ENCODE measurements at places on chromosomes 13 and 19.

DNA sequence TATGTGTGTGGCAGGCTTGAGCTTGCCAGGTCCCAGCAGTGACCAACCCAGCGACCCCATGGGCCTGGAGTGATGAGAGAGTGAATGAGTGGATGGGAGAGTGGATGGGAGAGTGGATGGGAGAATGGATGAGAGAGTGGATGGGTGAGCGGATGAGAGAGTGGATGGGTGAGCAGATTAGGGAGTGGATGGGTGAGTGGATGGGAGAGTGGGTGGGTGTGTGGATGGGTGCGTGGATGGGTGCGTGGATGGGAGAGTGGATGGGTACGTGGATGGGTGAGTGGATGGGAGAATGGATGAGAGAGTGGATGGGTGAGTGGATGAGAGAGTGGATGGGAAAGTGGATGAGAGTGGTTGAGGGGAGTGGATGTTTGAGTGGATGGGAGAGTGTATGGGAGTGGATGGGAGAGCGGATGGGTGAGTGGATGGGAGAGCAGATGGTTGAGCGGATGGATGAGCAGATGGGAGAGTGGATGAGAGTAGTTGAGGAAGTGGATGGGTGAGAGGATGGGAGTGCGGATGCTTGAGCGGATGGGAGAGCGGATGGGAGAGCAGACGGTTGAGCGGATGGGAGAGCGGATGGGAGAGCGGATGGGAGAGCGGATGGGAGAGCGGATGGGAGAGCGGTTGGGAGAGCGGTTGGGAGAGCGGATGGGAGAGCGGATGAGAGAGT, 10.3 kb upstream of the TEKTIP1 start:
- no peak for DNase-seq
- H3K4me1 ChIP-seq, result no peaks in the 10 kb centered on the region
- H3K27ac ChIP-seq, result no peak overlapping the region
- no peaks in the 10 kb centered on the region for H3K27me3 ChIP-seq
- no peak overlapping the region for H3K4me3 ChIP-seq

DNA sequence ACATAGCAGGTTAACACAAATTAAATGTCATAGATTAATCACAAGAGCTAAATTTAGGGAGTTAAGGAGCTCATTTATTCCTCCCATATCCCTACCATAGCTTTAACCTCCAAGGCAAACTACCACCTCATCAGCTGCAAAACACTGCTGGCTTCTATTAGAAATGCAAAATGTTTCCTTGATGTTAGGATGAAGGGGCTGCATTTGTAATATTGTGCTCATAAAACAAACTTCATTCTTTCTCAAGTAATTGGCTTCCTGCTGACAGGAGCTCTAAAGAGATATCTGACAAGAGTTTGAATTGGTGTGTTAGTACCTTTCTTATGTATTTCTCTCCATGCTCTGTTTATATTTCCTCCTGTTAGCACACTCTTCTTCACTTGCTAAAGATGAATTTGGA, 152.1 kb downstream of the OLFM4 start:
- H3K4me1 ChIP-seq, result no peaks in the 10 kb centered on the region
- H3K27ac ChIP-seq, result no peak overlapping the region
- no peak overlapping the region for H3K4me3 ChIP-seq

- no peaks in the 10 kb centered on the region for H3K36me3 ChIP-seq
- peak overlapping the region; percentile 34 for H3K27ac ChIP-seq
- peaks cover 47% of the 10 kb centered on the region for H3K27me3 ChIP-seq
- DNase-seq, result no peak
- peaks cover 17% of the 10 kb centered on the region for H3K4me1 ChIP-seq
Measured at GRCh38 chr19:44846455-44847143, 502 bp downstream of the NECTIN2 start.

DNA sequence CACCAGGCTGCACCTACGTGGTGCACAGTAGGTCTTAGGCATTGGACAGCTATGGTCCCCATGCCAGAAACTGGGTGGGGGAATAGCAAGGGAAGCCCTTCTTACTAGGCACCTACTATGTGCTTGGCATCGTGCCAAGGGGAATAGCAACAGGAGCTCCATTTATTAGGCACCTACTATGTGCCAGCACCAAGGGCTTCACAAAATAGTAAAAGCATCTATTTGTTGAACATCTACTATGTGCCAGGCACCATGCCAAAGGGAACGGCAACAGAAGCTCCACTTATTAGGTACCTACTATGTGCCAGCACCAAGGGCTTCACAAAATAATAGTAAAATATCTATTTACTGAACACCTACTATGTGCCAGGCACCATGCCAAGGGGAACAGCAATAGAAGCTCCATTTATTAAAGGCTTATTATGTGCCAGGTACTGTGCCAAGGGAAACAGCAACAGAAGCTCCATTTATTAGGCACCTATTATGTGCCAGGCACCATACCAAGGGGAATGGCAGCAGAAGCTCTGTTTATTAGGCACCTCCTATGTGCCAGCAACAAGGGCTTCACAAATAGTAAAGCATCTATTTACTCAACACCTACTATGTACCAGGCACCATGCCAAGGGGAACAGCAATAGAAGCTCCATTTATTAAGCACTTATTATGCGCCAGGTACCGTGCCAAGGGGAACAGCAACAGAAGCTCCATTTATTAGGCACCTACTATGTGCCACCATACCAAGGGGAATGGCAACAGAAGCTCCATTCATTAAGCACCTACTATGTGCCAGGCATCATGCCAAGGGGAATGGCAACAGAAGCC, 108.5 kb downstream of the PTPRS start:
- H3K27me3 ChIP-seq, result peaks cover 12% of the 10 kb centered on the region
- no peak overlapping the region for H3K27ac ChIP-seq
- no peak overlapping the region for H3K4me3 ChIP-seq
- no peaks in the 10 kb centered on the region for H3K4me1 ChIP-seq
